ENCODE measurements at places on chromosomes 13 and 19. TPM values are rescaled to one million over a fixed set of nuclear protein-coding genes. Genes with fewer than 3 reads are reported as not detected.

Gene KLK14
- total RNA-seq: 0.93 TPM

Gene PRODH2
- total RNA-seq: not detected

Gene MAST1
- total RNA-seq: 1.1 TPM

Gene TBXA2R
- total RNA-seq: 0.39 TPM

Gene SHISA7
- not detected for total RNA-seq

Gene SCEL
- total RNA-seq: not detected

Gene RASGRP4
- total RNA-seq: 0.86 TPM

Gene RFXAP
- total RNA-seq: 13.8 TPM

Gene RASL11A
- total RNA-seq: 3.0 TPM

Gene LPAR2
- total RNA-seq: 62.6 TPM

Gene LGALS14
- 0.37 TPM for total RNA-seq

Gene CLDND2
- total RNA-seq: 6.6 TPM

Gene KIR3DL2
- total RNA-seq: 0.96 TPM

Gene AMER2
- total RNA-seq: not detected

Gene KLF12
- total RNA-seq: 27.9 TPM

Gene ADGRE1
- total RNA-seq: 15.2 TPM

Gene MISP
- not detected for total RNA-seq

Gene IRGC
- not detected for total RNA-seq

Gene CGB5
- total RNA-seq: not detected

Gene NRTN
- total RNA-seq: 0.32 TPM

Gene LGALS7B
- not detected for total RNA-seq

Gene KCNRG
- 0.59 TPM for total RNA-seq

Gene ARHGAP33
- 43.7 TPM for total RNA-seq

Gene PSG1
- not detected for total RNA-seq

Gene GAPDHS
- total RNA-seq: not detected

Gene MTUS2
- not detected for total RNA-seq

Gene ZNF568
- total RNA-seq: 5.0 TPM

Gene COMP
- not detected for total RNA-seq

Gene ZNF90
- total RNA-seq: 4.1 TPM

Gene ZNF100
- 20.0 TPM for total RNA-seq

Gene CYP2A6
- total RNA-seq: not detected

Gene SLC1A6
- total RNA-seq: not detected

Gene FAM216B
- not detected for total RNA-seq

Gene CACNG8
- not detected for total RNA-seq

Gene ICAM1
- total RNA-seq: 68.3 TPM

Gene KLC3
- total RNA-seq: not detected

Gene ZNF91
- total RNA-seq: 30.7 TPM

Gene C5AR1
- 2.2 TPM for total RNA-seq

Gene GFY
- not detected for total RNA-seq

Gene RNF17
- not detected for total RNA-seq

Gene ZNF773
- total RNA-seq: 10.0 TPM
